ENCODE measurements at places on chromosomes 12 and 14.

DNA sequence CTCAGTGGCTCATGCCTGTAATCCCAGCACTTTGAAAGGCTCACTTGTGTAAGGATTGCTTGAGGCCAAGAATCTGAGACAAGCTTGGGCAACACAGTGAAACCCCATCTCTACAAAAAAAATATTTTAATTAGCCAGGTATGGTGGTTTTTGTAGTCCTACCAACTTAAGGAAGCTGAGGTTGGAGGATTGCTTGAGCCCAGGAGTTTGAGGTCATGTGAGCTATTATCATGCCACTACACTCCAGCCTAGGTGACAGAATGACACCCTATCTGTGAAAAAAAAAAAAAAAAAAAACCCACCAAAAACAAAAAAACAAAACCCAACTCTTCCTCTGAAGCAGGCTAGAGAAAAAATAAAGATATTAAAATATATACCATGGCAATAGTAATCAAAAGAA, 41.2 kb downstream of the TMEM116 start:
- DNase-seq = no peak

GRCh38 chr12:16573398-16574077, 32.4 kb downstream of the LMO3 start:
- DNase-seq = no peak

GRCh38 chr14:103127861-103128598, 4.8 kb downstream of the TNFAIP2 start:
- DNase-seq = no peak

GRCh38 chr12:17507336-17507735, 582.7 kb downstream of the RERGL start:
- DNase-seq = no peak

GRCh38 chr14:79915406-79915805, 295.9 kb downstream of the DIO2 start:
- no peak for DNase-seq

GRCh38 chr12:101089271-101089670, 120.8 kb downstream of the SLC5A8 start:
- no peak for DNase-seq

- DNase-seq = no peak
Measured at GRCh38 chr12:108930155-108930554, 50.3 kb downstream of the DAO start.

DNA sequence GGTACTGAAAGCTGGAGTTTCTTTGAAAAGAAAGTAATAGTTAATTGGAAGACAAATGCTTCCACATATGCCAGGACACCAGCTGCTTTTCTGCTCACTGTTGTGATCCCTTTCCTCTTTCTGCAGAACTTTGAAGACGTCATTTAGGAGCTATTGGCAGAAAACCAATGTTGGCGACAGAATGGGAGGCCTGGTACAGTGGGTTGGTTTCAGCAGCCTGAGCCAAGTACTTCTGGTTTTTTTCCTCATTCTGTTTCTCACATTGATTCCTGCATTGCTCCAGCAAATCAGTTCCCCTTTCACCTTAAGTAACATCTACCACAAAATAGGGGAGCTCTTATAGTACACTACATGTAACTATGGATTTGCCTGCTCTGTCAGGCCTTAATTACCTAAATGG, 96.9 kb downstream of the FIGNL2 start:
- no peak for DNase-seq

GRCh38 chr14:76909266-76909665, 83.1 kb downstream of the LRRC74A start:
- DNase-seq = no peak

Measured in fibroblast of skin of right biceps (primary cell).